ENCODE measurements at places on chromosomes 12 and 14.

- DNase-seq: no peak
These were observed 9.7 kb upstream of the ANKLE2 start for GRCh38 chr12:132771126-132771838.

DNA sequence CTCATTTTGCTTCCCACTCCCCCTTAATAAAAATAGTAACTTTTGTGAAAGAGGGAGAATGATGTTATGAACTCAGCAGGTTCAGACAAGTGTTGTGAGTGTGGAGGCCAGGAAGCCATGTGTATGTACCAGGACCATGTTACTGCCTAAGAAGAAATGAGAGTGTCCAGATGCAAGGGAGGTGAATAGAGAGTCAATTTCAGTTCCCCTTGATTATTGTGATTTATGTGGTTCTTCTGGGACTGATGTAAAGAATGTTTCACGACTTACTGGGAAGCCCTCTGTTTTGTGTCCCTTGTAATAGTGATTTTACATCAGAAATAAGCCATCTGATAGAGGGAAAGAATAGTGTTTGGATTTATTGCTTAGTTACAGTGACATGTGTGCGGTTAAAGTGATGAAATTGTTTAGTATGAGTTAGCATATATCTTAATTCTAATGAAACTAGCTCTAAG, 32.5 kb downstream of the FBXO34 start:
- DNase-seq: no peak

GRCh38 chr12:111091051-111091450, 170.7 kb upstream of the MYL2 start:
- DNase-seq: no peak

DNA sequence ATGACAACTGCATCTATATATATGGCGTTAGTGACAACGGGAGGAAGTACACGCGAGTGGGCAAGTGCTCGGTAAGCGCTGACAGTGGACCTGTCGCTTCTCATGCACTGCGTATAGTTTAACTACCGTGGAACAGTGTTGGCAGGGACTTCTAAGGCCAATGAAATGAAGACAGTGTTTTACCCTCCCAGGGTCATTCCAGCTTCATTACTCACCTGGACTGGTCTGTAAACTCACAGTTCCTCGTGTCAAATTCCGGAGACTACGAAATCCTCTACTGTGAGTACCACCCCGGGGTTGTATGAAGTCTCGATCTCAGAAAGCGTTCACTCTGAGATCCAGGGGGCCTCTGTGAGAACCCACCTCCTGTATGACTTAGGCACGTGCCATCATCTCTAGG, 129.2 kb upstream of the EVL start:
- no peak for DNase-seq

- DNase-seq: no peak
These were observed 153.5 kb downstream of the RBM19 start for GRCh38 chr12:113812411-113813228.

DNA sequence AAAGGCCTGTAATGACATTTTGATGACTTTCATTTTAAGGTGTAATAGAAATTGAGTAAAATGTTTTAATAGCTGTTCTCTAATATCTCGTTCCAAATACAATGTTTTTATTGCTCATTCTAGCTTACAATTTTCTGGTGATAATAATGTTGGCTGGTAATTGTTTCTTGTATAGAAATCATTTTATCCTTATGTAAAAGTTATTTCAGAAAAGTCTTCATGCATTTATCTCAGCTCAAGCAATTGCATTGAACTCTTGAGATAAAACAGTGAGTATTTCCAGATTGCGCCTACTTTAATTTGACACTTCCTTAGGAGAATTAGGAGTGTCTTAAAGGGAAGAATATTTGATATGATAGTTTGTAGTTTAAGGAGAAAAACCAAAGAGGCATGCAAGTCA, 4.0 kb downstream of the RMST start:
- DNase-seq: no peak
